ENCODE measurements at places on chromosomes 12 and 14.

- peak; percentile 36 for DNase-seq
Observed at GRCh38 chr12:2682296-2683251, 112.2 kb upstream of the FKBP4 start.

DNA sequence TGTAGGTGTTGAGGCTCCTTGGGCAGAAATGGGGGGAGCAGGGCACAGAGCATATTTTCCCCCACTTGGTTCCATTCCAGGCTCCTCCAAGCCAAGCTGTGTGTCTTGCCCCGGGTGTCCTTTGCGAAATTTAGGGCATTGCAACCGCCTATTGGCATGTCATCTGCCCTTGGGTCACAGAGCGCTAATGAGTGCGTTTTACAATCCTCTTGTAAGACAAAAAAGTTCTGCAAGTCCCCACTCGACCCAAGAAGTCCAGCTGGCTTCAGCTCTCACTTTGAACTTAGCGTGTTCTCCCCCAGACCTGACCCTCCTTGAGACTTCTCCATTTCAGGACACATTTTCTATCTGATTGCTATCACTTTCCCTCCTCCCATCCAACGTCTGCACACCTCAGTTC is 6.1 kb upstream of the LRTM2 start:
- no peak for DNase-seq

GRCh38 chr12:85281636-85282312 is 1.8 kb downstream of the ALX1 start:
- no peak for DNase-seq

- DNase-seq: no peak
Observed at GRCh38 chr12:80846952-80847351, 90.8 kb downstream of the LIN7A start.

DNA sequence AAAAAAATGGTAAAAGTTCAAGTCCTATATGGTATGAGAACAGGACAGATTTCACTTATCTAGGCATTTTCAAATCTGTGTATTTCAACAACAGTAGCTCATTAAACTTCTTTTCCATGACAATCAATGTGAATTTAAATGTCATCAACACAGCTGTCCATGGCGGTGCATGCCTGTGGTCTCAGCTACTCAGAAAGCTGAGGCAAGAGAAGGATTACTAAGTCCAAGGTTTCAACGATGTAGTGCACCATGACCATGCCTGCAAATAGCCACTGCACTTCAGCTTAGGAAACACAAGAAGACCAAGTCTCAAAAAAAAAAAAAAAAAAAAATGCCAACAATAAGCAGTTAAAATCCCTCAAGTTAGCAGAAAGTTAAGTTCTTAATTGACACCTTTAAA is 214.6 kb downstream of the C12orf50 start:
- DNase-seq: no peak

- DNase-seq: no peak
Observed at GRCh38 chr12:123900871-123901376, 71.7 kb downstream of the CCDC92 start.

DNA sequence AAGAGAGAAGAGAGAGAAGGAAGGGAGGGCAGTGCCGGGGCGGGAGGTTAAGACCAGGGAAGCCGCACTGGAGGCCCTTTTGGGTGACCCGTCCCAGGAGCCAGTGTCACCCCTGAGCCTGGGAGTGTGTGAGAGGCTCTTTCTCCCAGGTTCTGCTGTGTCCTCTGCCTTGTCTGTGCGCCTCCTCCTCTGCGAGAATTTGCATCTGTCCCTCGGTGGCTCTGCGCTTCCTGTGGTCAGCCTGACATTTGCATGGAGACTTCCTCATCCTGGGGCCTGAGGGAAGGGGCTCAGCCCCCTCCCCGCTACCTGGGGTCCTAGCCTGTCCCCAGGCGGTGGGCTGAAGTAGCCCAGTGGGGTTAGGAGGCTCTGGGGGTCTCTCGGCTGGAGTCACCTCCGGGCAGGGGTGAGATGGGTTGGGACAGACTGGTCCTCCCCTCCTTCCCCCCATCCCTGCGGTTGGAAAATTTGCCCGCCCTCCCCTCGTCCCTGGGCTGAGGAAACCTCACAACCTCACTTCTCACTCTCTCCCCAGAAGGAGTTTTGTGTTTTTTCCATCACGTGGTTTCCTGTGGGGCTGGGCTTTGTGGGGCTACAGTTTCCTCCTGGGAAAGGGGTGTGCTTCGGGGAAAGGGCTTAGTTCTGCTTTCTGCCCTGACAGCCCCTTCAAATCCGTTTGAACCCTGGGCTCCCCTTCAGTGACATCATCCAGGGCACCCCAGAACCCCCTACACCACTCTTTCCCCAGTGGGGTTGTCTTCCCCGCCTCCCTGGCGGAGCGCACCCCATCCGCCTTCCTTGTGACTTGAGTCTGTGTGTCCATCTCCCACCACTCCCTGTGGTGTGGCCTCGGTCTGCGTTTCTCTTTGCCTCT is 2.5 kb downstream of the PTPN6 start:
- no peak for DNase-seq

DNA sequence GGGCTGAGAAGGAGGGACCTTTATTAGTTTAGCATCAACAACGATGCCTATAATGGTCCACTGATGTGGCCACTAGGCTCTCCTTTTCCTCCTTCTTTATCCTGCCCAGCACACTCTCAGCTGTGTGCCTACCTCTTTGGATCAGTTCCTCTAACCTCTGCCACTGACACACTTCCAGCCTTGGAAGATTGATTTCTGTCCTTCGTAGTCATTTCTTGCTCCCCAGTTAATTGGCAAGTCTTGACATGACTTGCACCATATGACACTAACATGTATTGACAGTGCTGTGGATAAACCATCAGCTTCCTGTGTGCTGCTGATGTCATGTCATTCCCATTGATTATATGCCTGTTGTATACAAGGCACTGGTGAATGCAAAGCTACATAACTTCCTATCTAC is 90.2 kb upstream of the PLEKHG7 start:
- no peak for DNase-seq

DNA sequence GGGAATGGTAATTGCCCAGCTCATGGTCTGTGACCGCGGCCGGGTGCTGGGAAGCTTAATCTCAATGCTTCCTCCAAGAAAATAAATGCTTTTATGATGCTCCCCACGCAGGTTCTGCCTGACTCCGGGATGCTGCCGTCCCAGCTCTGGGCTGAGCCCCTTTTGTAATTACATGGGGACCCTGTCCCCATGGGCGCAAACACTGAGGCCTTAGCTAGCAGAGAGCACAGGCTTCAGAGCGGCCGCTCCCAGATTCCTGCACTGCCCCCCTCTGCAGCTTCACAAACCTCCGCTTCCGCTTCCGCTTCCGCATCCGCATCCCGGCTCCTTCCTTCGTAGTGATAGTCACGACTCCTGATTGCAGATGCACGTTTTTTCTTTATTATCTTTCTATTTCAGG is 129.5 kb downstream of the KIF26A start:
- DNase-seq: no peak

DNA sequence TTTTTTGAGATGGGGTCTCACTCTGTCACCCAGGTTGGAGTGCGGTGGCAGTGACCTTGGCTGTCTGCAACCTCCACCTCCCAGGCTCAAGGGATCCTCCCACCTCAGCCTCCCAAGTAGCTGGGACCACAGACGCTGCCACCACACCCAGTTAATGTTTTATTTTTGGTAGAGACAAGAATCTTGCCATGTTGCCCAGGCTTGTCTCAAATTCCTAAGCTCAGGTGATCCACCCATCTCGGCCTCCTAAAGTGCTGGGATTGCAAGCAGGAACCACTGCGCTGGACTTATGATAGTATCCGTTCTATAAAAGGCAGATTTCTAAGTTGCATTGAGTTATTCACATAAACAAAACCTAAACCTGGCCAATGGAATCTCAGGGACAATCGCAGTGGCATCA is 321.1 kb upstream of the PRICKLE1 start:
- no peak for DNase-seq

DNA sequence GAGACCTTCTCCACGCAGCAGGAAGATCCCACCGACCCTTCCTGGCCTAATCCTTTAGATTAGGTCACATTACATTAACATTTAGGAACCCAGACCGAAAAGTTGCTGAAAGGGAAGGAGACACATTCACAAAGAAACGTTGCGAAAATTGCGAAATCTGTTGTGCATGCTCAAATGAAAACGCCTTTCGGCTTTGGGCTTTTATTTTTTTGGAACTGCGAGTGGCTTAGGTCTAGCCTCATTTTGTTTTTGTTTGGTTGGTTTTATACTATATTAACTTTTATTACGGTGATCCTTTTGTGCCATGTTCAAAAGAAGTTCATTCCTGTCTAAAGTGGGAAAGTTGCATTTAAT is 1.5 kb downstream of the MYF6 start:
- DNase-seq: no peak

GRCh38 chr12:91622981-91623380 is 440.4 kb upstream of the DCN start:
- DNase-seq: no peak

DNA sequence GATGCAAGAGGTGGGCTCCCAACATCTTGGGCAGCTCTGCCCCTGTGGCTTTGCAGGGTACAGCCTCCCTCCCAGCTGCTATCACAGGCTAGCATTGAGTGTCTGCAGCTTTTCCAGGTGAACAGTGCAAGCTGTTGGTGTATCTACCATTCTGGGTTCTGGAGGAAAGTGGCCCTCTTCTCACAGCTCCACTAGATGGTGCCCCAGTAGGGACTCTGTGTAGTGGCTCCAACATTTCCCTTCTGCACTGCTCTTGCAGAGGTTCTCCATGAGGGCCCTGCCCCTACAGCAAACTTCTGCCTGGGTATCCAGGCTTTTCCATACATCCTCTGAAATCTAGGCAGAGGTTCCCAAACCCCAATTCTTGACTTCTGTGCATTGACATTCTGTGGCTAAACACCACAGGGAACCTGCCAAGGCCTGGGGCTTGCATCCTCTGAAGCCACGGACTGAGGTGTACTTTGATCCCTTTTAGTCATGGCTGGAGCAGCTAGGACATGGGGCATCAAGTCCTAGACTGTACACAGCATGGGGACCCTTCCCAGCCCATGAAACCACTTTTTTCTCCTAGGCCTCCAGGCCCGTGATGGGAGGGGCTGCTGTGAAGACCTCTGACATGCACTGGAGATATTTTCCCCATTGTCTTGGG is 24.0 kb upstream of the SLC38A1 start:
- DNase-seq: no peak

GRCh38 chr12:52655720-52656124 is 3.7 kb upstream of the KRT2 start:
- DNase-seq: no peak

GRCh38 chr14:69595336-69595735 is 16.1 kb upstream of the SUSD6 start:
- no peak for DNase-seq

GRCh38 chr14:67187826-67188225 is 1.4 kb upstream of the GARIN2 start:
- DNase-seq: no peak

DNA sequence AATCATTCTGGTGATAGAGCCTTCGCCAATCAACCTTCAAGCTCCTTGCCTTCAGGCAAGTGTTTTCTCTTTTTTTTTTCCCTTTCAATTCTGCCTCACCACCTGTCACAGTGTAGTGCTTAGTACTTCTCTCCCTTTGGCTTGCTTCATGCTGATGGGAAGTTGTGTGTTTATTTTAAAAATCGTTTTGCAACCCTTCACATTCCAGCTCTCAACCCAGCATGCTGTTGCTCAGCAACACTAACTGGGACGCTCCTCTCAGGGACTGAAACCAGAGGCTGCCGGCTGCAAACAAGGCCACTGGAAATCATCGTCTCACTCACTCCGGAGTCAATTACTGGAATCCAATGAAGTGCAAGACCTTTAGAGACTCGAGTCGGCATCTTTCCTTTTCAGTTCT is 342.7 kb downstream of the PRKD1 start:
- DNase-seq: peak; percentile 6

DNA sequence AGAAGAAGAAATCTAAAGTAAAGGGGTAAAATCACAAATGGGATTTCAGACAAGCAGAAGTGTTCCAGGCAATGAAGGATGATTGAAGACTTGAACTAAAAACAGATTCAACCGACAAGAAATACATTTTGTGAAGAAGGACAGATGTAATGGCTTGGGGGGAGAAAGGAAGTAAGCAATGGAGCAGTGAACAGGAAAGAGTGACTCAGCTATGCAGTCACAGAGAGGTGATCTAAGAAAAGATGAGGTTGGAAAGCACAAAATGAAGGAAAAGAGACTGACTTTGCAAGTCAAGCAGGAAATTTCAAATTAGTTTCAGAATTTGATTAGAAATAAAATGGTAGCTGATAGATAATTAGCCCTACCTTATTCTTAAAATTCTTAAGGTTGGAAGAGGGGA is 66.5 kb downstream of the PUS7L start:
- DNase-seq: no peak

- no peak for DNase-seq
Observed at GRCh38 chr12:18153826-18154225, 63.8 kb upstream of the RERGL start.

GRCh38 chr12:67034110-67034879 is 234.9 kb upstream of the CAND1 start:
- no peak for DNase-seq

DNA sequence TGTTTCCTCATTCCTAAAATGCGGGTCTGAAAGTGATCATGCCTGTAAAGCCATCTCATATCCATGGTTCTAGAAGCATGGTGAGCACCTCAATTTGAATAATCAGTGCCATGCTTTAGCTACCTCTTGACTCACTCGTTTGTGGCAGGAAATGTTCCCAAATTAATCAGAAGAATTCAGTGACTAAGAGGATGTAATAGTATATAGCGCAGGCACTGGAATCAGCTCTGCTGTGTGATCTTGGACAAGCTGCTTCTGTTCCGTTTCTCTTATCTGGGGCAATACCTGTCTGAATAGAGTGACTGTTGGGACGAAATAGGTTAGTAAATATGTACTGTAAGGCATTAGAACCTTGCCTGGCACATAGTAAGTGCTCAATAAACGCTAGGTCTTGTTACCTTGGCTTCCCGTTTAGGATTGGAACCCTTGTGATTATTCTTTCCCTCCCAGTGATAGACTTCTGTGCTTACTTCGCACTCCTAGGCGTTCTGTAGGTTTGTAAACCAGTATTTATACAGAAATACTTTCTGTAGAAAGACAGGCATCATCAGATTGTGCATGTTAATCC is 820 bp upstream of the SMAGP start:
- DNase-seq: no peak

GRCh38 chr12:91178139-91178561 is 4.5 kb downstream of the DCN start:
- no peak for DNase-seq

GRCh38 chr12:52193991-52194390 is 2.2 kb upstream of the KRT80 start:
- DNase-seq: no peak

- no peak for DNase-seq
Observed at GRCh38 chr14:74038020-74038859, 19.1 kb downstream of the BBOF1 start.

GRCh38 chr14:105863296-105864108 is 337.1 kb downstream of the TMEM121 start:
- no peak for DNase-seq

DNA sequence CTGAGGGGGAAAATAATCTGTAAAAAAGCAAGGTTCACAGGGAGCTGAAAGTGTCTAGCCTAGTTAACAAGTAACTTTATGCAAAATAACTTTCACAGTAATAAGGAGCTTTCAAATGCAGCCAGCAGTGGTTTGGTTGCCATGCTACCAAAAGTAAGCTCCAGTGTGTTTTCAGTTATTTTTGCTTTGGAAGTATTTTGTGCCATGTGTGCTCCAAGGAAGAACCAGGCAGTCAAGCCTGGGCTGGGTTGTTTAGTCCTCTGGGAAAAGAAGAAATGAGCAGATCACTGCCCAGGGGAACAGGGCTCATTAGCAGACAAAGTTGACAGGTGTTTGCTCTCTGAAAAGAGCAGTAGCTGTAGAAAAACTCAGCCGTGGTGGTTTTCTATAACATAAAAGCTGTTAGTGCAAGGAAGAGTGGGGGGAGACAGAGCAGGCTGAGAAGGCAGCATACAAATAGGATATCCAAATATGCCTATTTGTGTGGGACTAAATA is 92.8 kb upstream of the TMTC2 start:
- no peak for DNase-seq
